Activated CD4-positive, alpha-beta T cell treated with anti-CD3 and anti-CD28 coated beads, Interleukin-2, amount 10 ng/mL, durations not matched to agents 7 days and 5 days (primary cell): ENCODE measurements at places on chromosomes 2 and 18. TPM values are rescaled to one million over a fixed set of nuclear protein-coding genes. Genes with fewer than 3 reads are reported as not detected.

HOXD13 gene
- not detected for total RNA-seq

TLX2 gene
- total RNA-seq = 0.40 TPM

GREB1 gene
- total RNA-seq = 0.10 TPM

TNS1 gene
- 13.5 TPM for total RNA-seq

BOK gene
- total RNA-seq = not detected

CD207 gene
- total RNA-seq = not detected

FER1L5 gene
- total RNA-seq = not detected

HOXD8 gene
- total RNA-seq = not detected

ALPP gene
- not detected for total RNA-seq

DNA sequence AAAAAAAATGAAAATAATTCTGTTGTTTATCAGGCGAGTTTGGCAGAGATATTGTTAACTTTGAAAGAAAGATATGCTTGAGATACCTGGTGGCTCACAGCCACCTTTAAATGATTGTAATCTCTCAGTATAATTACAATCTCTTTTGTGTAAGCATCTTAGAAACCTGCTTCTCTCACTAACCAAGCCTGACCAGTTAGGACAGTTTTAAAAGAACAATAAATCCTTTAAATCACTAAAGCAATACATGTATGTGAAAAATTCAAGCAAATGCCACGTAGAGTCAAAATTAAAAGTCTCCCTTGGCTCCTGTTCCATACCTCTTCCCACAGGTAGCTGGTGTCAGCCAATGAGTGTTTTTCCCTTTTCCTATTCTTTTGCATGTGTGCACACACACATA, 15.7 kb upstream of the SGPP2 start:
- H3K27me3 ChIP-seq = no peaks in the 10 kb centered on the region
- H3K27ac ChIP-seq = no peak overlapping the region
- no peaks in the 10 kb centered on the region for H3K36me3 ChIP-seq

GRCh38 chr2:73268830-73269685, 15.2 kb downstream of the FBXO41 start:
- peaks cover 22% of the 10 kb centered on the region for H3K4me1 ChIP-seq
- H3K27ac ChIP-seq = no peak overlapping the region
- H3K36me3 ChIP-seq = peaks cover 15% of the 10 kb centered on the region
- H3K27me3 ChIP-seq = no peaks in the 10 kb centered on the region
- H3K4me3 ChIP-seq = peak overlapping the region; percentile 23

DNA sequence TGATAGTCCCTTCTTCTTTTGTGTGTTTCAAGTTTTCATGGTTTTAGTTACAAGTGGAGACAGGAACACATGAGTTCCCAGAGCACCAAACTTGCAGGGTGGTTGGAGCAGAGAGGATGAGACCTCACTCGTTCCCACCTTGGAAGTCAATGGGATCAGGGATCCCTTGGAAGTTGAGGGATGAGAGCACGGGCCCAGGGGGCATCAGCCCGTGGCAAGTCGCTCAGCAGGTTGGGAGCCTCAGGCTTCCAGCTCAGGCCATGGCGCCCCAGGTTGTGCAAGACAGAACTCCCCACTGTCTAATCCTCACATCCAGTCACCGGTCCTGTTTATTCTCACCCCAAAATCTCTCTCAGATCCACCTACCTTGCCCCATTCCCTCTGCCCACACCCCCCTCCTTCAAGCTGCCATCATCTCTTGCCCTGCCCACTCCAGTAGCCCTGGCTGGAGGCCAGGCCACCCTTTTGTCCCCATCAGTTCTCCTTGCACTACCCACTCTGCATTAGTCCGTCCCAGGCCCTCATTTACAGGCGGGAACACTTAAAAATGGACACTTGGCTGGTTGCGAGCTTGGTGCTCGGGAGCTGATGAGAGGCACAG, 37.6 kb upstream of the FOSL2 start:
- DNase-seq = no peak
- H3K27ac ChIP-seq = peak overlapping the region; percentile 50
- H3K4me1 ChIP-seq = peaks cover 27% of the 10 kb centered on the region
- H3K36me3 ChIP-seq = no peaks in the 10 kb centered on the region
- H3K27me3 ChIP-seq = no peaks in the 10 kb centered on the region
- H3K4me3 ChIP-seq = no peak overlapping the region

GRCh38 chr2:121746071-121746578, 9.3 kb upstream of the TSN start:
- H3K27me3 ChIP-seq = no peaks in the 10 kb centered on the region
- H3K36me3 ChIP-seq = no peaks in the 10 kb centered on the region
- DNase-seq = no peak
- H3K27ac ChIP-seq = no peak overlapping the region

- no peaks in the 10 kb centered on the region for H3K27me3 ChIP-seq
- DNase-seq = no peak
Observed at GRCh38 chr2:218540015-218540414, 28.1 kb downstream of the USP37 start.

- H3K36me3 ChIP-seq = no peaks in the 10 kb centered on the region
- H3K4me3 ChIP-seq = no peak overlapping the region
- no peaks in the 10 kb centered on the region for H3K27me3 ChIP-seq
Observed at GRCh38 chr2:7971841-7972240, 710.0 kb upstream of the ID2 start.

GRCh38 chr2:126599062-126599461, 56.9 kb upstream of the GYPC start:
- H3K27me3 ChIP-seq = no peaks in the 10 kb centered on the region
- H3K4me3 ChIP-seq = no peak overlapping the region
- no peak for DNase-seq
- no peaks in the 10 kb centered on the region for H3K4me1 ChIP-seq

DNA sequence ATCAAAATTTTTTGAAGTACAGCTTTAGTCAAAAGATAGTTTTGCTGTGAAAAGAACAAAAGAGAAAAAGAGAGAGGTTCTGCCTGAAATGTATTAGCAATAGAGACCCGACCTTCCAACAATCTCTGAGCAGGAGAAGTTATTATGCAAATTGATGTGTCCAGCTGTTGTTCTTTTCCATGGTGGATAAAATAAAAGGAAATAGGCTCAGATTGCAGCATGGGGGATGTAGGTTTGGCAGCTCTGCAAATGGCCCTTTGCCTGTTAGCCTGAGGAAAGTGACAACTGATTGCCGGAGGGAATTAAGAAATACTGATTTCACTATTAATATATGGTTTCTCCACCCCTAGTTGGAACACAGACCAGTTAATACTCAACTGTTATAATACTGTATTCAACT, 1283.2 kb upstream of the NXPH2 start:
- no peaks in the 10 kb centered on the region for H3K4me1 ChIP-seq
- H3K27me3 ChIP-seq = no peaks in the 10 kb centered on the region
- H3K36me3 ChIP-seq = no peaks in the 10 kb centered on the region
- H3K27ac ChIP-seq = no peak overlapping the region
- DNase-seq = no peak

GRCh38 chr2:83725735-83726134, 733.3 kb downstream of the SUCLG1 start:
- H3K4me1 ChIP-seq = no peaks in the 10 kb centered on the region
- no peaks in the 10 kb centered on the region for H3K27me3 ChIP-seq
- no peak for DNase-seq

- H3K4me1 ChIP-seq = peaks cover 30% of the 10 kb centered on the region
- H3K27me3 ChIP-seq = peaks cover 17% of the 10 kb centered on the region
- H3K4me3 ChIP-seq = no peak overlapping the region
- H3K36me3 ChIP-seq = no peaks in the 10 kb centered on the region
- no peak overlapping the region for H3K27ac ChIP-seq
Observed at GRCh38 chr2:27720004-27720551, 51.4 kb upstream of the MRPL33 start.

DNA sequence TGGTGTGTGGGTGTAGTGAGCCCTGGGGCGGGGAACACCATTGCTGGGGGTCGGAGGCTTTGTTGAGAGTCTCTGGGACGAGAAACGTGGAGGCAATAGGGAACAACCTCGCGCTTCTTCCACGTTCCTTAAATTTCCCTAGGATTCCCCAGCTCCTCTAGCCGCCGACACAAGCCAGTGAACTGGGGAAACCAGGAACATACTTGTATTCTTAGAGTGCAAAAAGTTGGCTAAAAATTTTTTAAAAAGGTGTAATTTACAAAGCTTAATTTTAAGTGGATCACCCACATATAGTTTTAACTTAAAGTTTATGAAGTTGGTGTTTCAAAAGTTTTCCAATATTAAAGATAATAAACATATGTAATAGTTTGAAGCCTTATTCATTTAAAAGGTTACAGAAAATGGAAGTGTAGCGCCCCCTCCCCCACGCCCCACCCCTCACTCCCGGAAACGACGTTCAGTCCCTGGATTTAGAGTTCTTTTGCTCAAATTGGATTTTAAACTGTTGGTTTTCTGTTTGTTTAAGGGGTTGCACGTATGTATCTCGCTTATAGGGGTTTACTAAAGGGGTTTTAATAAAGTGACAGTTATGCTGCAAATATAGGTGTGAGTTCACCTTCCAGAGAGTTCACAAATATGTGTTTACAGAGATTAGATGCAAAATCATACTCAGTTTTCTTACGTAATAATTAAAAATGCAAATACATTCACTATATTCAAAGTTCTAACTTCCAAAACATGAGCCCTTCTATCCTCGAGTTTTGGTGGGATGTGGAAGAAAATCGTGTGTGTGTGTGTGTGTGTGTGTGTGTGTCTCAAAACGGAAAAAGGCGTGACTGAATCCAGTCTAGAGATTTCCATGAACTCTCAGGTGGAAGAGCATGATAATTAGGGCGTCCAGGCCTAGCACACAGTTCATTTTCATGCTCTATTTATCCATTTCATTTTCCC, 872 bp downstream of the DSG2 start:
- peaks cover 10% of the 10 kb centered on the region for H3K4me1 ChIP-seq
- H3K4me3 ChIP-seq = peak overlapping the region; percentile 72
- no peak overlapping the region for H3K27ac ChIP-seq
- H3K36me3 ChIP-seq = no peaks in the 10 kb centered on the region

DNA sequence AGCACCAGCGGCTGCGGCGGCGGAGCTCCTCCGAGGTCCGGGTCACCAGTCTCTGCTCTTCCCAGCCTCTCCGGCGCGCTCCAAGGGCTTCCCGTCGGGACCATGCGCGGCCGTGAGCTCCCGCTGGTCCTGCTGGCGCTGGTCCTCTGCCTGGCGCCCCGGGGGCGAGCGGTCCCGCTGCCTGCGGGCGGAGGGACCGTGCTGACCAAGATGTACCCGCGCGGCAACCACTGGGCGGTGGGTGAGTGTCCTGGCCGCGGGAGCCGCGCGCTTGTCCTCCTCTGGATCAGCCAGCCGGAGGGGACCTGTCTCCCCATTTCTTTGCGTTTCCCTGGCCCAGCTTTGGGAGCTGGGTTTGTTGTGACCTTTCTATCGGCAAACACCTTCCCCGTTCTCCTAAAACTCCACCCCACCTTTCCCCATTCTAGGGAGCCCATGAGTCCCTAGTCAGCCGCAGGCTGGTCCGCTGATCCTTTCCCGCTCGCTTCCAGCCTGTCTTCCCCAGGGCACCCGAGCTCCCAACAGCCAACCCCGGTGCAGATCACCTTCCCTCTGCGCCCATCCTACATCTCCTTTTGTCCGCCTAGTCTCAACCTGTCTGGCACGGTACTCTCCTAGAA, 316 bp downstream of the GRP start:
- H3K27me3 ChIP-seq = peaks cover 70% of the 10 kb centered on the region
- no peak overlapping the region for H3K4me3 ChIP-seq
- H3K27ac ChIP-seq = no peak overlapping the region
